ENCODE measurements at places on chromosomes 12 and 14.

GRCh38 chr14:64702493-64703394 lies 1.5 kb upstream of the PLEKHG3 start:
- peak; percentile 62 for DNase-seq

DNA sequence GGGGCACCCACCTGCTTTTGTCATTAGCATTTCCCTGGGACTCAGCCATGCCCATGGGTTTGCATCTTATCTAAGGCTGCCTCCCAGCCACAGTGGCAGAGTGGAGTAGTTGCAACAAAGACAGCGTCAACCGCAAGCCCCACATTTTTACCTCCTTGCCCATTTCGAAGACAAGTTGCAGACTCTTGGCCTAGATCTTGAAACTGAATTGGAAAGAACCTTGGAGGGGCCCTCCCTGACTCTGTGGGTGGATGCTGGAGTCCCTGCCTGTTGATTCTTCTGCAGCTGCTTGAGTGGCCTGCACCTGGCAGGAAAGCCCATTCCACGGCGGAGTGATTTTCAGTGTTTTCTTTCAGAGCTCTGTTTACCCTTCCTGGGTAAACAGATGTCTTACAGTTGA lies 309.0 kb downstream of the VRK1 start:
- DNase-seq = no peak

- DNase-seq = no peak
These were observed 92.7 kb downstream of the DIP2B start for GRCh38 chr12:50597200-50598195.

- no peak for DNase-seq
These were observed 86.5 kb upstream of the CRY1 start for GRCh38 chr12:107179871-107180270.

- no peak for DNase-seq
These were observed 131.1 kb downstream of the GCH1 start for GRCh38 chr14:54771411-54772027.

- no peak for DNase-seq
These were observed 1.0 kb downstream of the KLHL33 start for GRCh38 chr14:20434701-20435581.

DNA sequence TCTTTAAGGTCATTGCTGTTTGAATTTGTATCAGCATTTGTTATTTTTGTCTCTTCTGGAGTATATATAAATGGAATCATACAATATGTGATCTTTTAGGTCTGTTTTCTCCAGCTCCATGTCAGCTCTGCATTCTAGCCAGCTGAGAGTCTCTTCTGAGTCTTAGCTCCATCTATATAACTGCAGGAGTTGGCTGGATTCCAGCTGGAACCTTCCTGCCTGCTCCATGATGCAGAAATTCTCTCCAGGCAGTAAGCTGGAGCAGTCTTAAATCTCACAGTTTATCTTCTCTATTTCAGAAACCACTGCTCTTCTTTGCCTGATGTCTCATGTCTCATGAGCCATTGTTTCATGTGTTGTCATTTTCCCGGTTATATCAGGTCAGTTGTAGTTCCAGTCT lies 827.6 kb downstream of the NRXN3 start:
- DNase-seq = peak; percentile 69

GRCh38 chr12:95980437-95980836 lies 15.7 kb downstream of the HAL start:
- DNase-seq = no peak

DNA sequence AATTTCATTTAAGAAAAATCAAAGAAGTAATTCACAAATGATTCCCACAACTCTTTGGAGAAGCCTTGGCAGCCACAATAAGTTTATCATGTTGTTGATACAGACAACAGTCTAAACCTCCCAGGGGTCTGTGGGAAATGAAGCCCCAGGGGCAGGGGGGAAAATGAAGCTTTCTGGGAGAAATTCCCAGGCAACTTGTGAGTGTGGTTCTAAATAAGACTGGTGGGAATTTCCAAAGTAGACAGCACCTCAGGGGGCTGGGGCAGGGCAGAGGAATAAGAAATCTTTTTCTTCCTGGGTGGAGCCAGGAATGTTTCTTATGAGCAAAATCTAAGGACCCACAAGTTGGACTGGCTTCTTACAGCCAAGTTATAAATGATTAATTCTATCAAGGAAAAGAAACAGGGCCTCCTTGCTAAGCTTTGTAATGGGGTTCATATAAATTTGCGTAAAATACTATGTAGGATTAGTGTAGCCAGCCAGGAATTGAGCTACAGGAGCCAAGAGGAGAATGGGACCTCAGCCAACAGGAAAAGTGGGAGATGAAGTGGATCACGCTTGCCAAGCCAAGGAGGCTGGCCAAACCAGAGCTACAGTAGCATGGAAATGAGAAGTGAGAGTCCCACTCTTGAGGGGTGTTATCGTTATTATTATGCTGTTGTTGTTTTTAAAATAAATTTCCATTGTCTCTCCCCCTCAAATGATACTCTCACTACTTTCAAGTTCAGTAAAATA lies 182.9 kb upstream of the FAR2 start:
- DNase-seq = no peak

DNA sequence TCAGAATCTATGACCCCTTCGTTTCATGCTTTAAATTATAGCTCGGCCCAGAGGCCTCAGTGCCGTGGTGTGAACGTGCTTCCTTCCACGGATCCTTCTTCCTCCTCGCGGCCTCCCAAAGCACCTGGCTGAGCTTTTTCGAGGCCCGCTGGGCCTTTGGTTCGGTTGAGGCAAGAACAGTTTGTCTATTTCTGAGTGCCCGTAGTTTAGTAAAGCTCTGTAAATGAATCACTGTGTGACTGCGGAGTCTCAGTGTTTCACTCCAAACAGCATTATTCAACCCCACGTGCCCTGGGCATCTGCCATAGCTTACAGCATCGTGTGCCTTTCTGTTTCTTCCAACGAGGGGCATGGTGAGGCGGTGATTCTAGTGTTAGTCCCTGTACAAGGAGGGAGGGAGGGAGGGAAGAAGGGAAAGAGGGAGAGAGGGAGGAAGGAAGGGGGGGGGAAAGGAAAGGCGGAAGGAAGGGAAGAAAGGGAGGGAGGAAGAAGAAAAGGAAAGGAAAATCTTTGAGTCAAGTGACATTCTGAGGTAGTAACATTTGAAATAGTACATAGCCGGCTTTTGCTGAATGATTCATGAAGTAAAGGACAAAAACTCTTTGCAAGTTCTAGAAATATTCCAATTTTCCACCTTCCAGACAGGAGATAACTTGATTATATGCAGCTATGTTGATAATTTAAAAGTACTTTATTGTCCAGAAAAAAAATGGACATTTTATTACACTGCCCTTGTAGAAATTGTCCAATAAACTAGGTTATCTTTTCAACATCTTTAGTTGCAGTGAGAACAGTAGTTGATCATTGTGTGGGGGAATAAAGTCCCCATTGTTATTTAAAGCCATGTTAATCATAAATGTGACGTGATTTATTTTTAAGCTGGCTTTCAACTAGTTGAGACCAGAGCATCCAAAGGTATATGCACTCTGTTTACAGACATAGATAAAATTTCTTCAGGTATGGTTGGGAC lies 1.2 kb upstream of the TRIM9 start:
- no peak for DNase-seq

GRCh38 chr14:75861161-75861621 lies 120.6 kb downstream of the TGFB3 start:
- no peak for DNase-seq

GRCh38 chr12:25264862-25265261 lies 14.1 kb upstream of the KRAS start:
- no peak for DNase-seq

DNA sequence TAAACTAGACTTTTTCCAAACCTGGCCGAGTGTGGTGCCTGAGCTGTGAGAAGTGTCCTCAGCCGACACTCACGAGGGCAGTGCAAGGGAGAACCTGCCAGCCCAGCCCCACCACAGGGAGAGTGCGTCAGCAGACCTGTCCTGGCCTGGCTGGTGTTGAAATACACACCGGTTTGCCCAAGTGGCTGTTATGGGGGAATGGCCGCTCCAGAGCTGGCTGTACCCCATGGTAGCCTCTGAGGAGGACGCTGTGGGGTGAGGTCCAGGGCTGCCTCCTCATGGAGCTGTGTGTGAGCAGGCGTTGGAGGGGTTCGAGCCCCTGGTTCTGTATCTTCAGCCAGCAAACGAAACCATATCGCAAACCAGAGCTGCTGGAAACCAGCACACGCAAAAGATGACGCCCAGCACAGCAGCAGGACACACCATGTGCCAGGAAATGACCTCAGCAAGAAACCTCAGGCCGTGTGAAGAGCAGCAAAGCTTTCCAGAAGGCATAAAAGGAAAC lies 9.4 kb downstream of the ANKRD9 start:
- DNase-seq = peak; percentile 71

GRCh38 chr14:95290021-95290420 lies 29.7 kb downstream of the CLMN start:
- DNase-seq = no peak

- no peak for DNase-seq
These were observed 7.6 kb upstream of the BRMS1L start for GRCh38 chr14:35818346-35819115.

GRCh38 chr14:100081997-100082625 lies 16.9 kb downstream of the EVL start:
- peak; percentile 12 for DNase-seq

DNA sequence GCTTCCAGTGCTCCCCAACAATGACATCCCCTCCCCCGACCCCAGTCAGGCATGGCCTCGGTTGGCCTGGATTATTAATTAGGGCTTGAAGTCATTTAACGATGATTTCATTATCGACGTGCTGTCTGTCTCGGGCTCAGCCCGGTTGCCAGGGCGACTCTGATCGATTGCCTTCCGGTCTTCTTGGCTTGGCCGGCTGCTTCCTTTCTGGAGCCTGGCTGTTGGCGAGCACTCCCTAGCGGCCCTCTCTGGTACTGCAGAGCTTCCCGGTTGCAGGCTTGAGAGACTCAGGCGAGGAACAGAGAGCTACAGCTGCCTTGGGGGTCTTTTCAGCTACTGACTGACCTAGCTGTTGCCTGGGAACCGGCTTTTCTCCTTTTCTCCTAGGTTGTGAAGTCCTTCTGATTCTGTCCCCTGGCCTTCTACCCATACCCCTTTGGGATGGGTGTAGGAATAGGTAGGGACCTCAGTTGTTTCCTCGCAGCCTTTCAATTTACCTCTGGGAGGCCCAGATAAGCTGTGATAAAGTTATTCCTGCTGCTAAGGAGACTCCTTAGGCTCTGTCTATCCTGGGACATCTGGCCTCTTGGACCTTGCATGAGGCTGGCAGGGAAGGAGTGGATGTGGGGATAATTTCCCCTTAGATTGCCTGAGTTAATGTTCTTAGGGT lies 5.5 kb upstream of the CISTR start:
- peak; percentile 86 for DNase-seq

DNA sequence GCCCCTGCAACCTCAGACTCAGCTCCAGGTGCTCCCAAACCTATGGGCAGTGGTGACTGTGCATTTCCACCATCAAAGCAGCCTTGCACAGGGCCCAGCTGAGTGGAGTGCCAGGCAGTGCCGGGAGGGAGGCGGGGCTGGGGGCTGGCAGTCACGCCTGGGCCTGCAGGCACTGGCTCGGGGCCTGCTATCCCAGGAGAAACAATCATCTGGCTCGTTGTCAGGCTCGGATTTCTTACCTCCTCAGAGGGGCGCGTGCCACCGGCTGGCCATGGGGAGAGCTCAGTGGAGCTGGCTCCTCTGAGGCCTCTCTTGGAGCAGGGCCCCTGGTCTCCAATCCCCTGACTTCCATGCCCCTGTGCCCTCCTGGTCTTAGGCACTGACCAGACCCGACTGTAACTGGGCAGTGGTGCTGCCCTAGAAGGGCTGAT lies 20.2 kb upstream of the PPP1R13B start:
- DNase-seq = no peak
